Cerebellar cortex (tissue), 1 donor: ENCODE measurements at places on chromosomes 4 and X.

DNA sequence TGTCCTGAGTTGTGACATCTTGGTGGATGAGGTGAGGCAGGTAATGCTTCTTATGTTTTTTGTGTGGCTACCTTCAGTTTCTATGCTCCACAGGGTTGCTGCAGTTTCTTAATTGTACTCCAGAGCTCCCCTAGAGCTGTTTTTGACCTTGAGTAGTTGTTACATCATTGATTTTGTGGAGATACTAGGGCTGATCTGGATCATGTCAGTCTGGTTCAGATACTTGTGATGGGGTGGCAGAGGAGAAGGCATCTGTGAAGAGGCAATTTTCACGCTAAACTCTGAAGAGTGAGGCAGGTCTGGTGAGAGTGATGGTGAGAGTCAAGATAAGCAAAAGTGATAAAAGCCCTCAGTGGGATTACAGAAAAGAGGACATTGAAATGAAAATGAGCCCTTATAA is 1180.2 kb downstream of the RAPGEF2 start:
- DNase-seq = no peak

GRCh38 chr4:8769645-8770517 is 101.8 kb downstream of the HMX1 start:
- DNase-seq = no peak

- DNase-seq = no peak
These were observed 27.4 kb upstream of the SPON2 start for GRCh38 chr4:1199556-1200331.

- no peak for DNase-seq
These were observed 14.5 kb downstream of the ARHGAP24 start for GRCh38 chr4:85489273-85489981.

GRCh38 chr4:33031328-33031727 is 2311.2 kb downstream of the PCDH7 start:
- DNase-seq = no peak

DNA sequence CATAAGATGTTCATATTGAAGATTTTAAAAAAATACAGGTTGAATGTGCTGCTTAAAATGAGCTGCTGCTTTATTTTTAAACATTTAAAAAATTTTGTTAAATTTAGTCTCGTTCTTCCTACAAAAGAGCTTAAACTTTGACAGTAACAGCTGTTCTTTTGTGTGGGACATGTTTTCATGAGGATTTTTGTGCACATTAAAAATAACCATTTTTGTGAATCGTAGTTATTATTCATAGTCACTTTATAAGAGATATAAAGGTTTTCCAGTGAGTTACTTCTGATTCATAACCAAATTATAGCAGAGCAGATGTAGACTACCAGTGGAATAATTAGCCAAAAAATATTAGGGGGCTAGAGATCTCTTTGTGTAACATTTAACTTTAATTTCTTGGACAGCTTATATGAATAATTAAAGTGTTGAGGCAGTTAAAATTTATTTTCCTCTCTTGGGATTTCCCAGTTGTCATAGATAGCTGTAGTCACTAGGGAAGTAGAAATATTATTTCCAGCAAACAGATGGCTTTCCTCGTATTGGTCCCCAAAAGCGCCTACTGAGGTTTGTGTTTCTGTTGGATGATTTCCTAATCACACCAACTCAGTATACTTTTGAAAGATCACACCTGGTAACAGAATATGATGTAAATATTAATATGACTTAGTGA is 24.2 kb downstream of the RBPJ start:
- DNase-seq = no peak
